Choroid plexus epithelial cell (primary cell): ENCODE measurements at places on chromosomes 6 and 20.
A peak's percentile ranks its signal among the peaks of the same experiment; 100 is the strongest.

DNA sequence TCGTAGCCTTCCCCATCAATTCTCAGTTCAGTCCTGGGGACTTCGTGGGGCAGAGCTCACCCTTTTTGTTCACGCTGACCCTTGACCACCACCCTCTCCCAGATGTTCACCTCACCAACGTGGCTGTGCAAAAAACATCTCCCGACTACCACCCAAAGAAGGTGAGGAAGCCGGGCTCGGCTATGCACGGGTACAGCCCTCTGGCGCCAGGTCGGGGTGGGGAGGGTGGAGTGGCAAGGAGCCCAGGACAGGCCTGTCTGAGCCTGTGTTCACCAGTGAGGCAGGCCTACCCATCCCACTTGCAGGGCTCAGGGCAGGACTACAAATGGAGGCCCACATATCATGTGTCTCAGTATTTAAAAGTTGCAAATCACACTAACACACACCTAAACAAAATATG lies 18.1 kb downstream of the PDRG1 start:
- DNase-seq: no peak

DNA sequence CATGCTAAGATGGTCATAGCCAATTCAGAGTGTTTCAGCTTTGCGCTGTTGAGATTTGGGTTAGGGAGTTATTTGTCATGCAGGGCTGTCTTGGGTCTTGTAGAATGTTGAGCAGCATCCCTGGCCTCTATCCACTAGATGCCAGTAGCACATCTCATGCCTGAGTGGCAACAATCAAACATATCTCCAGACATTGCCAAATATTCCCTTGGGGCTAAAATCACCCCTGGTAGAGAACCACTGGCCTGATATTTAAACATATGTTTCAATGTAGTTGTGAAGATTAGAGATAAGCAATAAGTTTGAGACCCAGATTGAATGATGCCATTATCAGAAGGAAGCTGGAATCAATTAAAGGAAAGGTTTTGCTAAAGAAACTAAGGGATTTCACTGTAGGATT lies 463.3 kb downstream of the DOK5 start:
- DNase-seq: no peak

- DNase-seq: peak; percentile 89
These were observed 36.1 kb downstream of the PSMB1 start for GRCh38 chr6:170516783-170517616.

DNA sequence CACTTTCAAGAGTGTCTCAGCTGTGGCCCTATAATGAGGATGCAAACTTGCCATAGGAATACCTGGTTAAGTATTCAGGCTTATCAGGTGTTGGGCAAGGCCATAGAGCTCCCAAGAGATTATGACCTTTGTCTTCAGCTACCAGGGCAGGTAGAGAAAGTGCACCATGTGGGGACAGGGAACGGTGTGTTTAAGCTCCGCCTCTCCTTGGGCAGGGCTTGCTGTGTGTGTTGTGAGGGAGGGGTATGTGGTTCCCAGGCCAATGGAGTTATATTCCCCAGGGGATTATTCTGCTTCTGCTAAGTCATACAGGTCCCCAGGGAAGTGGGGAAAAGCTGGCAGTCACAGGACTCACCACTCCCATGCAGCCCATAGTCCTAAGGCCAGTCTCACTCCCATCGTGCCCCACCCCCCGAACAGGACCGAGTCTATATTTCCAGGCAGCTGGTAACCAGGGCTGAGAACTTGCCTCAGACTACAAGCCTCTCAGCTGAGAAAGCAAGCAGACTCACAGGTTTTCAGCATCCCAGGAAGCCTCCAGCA lies 660.2 kb downstream of the HTR1B start:
- DNase-seq: no peak

GRCh38 chr20:64159286-64159680 lies 5.0 kb upstream of the MYT1 start:
- DNase-seq: no peak

GRCh38 chr20:1267809-1268374 lies 1.8 kb downstream of the SNPH start:
- DNase-seq: no peak
